Dermis microvascular lymphatic vessel endothelial cell (primary cell): ENCODE measurements at places on chromosomes 2 and 18. TPM values are rescaled to one million over a fixed set of nuclear protein-coding genes. Genes with fewer than 3 reads are reported as not detected.

KRTCAP3 gene
- total RNA-seq, result 0.13 and 0.38 TPM in 2 replicates

COL3A1 gene
- total RNA-seq, result 1.4 TPM in 1 of 2 replicates, not detected in the other

SERPINB13 gene
- not detected in 2 replicates for total RNA-seq

MALL gene
- 26.8 and 64.3 TPM in 2 replicates for total RNA-seq

TRIM43 gene
- not detected in 2 replicates for total RNA-seq

RNPEPL1 gene
- 16.2 and 38.6 TPM in 2 replicates for total RNA-seq

R3HDM1 gene
- 4.6 and 5.1 TPM in 2 replicates for total RNA-seq

EGR4 gene
- not detected in 2 replicates for total RNA-seq

NOL4 gene
- total RNA-seq, result not detected in 2 replicates

CAMKMT gene
- total RNA-seq, result 2.4 and 2.8 TPM in 2 replicates

IL1RL2 gene
- 0.13 and 0.25 TPM in 2 replicates for total RNA-seq

NTSR2 gene
- total RNA-seq, result not detected in 2 replicates
